ENCODE measurements at places on chromosomes 7 and 10.

DNA sequence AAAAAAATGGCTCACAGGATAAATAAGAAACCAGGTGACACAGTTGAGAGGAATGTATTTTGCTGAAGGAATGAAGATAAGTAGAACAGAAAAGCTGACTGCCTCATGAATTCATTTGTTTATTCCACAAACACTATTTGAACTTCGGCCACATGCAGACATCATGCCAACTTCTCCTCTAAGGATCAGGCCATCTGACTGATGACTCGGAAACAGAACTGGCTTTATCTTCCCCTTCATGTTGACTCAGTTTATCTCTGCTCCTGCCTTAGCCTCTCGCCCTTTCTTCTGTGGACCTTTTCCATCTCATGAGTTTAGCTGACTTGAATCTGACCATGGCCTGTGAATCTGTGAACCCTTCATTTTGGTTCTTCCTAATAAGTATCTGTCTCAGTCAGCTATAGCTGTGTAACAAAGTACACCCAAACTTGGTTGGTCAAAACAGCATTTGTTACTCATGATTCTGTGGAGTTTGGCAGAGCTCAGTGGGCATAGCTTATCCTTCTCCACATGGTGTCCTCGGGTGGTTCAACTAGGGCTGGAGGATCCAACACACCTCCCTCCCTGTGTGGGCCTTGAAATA, 44.0 kb upstream of the GRID1 start:
- peak; percentile 64 for DNase-seq

DNA sequence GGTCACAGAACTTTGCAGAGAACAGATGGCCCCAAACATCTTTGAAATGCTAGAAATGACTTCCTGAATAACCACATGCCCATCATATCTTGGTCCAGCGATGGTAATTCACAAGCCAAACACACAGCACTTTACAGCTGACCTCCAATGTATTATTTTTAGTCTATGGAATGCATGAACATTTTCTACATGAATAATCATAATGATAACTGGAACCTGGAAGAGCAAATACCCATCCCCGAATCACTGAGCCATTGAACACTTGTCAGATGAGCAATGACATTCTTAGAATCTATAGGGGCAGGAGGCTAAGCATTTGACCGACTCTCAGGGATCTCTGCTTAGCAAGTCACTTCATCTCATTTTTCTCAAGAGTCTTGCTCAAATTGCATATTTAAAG, 167.3 kb downstream of the CREB5 start:
- DNase-seq, result no peak

DNA sequence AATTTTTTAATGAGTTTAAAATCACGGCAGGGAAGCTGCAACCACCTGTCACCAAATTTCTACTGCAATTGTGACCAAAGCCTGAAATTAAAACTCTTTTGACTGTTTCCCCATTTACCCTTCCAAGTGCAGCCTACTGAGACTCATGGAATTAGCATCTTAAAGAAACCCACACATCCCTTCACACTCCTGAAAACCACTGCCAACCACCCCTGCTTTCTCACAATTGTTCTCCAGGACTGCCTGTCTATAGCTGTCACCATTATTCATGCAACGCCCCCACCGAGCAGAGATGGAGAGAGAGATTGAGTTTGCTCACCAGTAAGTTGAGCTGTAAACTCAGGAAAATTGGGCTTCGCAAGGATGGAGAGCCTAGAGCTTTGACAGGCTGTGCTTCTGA, 383.8 kb upstream of the SORCS1 start:
- DNase-seq, result no peak

GRCh38 chr7:44333911-44334733, 8.7 kb upstream of the CAMK2B start:
- no peak for DNase-seq

GRCh38 chr10:11881477-11882417, 58.6 kb downstream of the PROSER2 start:
- DNase-seq, result peak; percentile 69

DNA sequence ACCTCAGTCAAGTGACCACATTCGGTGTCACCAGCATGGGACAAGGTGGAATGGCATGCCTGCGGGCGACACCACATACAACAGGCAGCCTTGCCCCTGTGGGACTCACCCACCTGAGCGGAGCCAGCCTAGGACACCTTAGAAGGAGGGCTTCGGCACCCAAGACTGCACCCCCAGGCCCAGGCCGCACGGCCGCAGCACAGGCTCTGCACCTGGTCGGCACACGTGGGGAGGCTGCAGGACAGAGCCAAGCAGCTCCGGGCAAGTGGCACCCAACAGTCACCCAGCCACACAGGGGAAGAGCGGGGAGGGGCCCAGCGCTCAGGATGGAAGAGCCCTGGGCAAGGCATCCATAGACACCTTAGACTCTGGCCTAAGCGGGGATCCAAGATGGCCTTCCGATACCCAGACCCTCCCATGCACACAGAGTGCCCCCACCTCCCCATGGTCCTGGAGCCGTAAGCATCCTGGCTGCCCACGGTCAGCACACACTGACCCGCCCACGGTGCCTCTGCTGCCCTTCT, 16.1 kb upstream of the GPER1 start:
- DNase-seq, result no peak

- DNase-seq, result no peak
Measured at GRCh38 chr7:621572-622285, 102.1 kb upstream of the PDGFA start.

GRCh38 chr10:84177541-84178141, 4.0 kb downstream of the GPR15LG start:
- peak; percentile 36 for DNase-seq

DNA sequence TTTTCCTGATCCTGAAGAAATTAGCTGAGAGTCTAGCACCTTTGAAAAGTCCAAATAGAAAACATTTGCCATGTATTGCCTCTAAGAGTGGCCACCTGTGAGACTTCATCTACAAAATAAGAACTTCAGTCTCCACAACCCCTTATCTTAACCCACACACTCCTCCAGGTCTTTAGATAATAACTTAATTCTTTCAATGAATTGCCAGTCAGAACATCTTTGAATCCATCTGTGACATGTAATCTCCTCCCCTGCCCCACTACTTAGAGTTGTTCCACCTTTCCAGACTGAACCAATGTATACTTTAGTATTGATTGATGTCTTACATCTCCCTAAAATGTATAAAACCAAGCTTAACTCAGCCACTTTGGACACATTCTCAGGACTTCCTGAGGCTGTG, 84.4 kb upstream of the FAM171A1 start:
- DNase-seq, result no peak

DNA sequence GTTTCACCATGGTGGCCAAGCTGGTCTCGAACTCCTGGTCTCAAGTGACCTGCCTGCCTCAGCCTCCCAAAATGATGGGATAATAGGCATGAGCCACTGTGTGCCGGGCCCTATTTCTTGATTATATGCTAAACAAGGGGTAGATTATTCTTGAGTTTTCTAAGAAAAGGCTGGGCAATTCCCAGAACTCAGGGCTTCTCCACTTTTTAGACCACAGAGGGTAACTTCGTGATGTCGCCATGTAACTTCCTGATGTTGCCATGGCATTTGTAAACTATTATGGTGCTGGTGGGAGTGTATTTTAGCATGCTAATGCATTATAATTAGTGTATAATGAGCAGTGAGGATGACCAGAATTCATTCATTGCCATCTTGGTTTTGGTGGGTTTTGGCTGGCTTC, 35.8 kb downstream of the OTUD1 start:
- no peak for DNase-seq

GRCh38 chr7:39384386-39384785, 181.8 kb upstream of the YAE1 start:
- DNase-seq, result no peak

DNA sequence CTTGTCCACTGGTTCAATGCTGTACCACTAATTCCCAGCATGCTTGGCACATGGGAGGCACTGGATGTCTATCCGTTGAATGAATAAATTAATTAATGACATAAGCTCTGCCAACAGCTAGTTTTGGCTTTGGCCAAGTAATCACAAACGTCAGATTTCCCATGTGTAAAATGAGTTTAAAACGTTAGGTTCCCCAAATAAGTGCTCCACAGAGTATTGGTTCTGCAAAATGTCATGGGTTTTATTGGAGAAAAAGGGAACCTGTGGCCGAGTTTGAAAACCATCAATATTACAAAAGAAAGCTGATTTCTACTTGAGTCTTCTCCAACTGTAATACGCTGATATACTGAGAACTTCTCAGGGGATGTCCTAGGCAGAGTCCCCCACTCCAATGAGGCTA, 23.2 kb downstream of the ELMO1 start:
- DNase-seq, result no peak
